NCI-H2081 (cell line): ENCODE measurements at places on chromosomes 3 and 15.

GRCh38 chr3:43966530-43966929 lies 275.2 kb upstream of the TOPAZ1 start:
- DNase-seq: no peak

DNA sequence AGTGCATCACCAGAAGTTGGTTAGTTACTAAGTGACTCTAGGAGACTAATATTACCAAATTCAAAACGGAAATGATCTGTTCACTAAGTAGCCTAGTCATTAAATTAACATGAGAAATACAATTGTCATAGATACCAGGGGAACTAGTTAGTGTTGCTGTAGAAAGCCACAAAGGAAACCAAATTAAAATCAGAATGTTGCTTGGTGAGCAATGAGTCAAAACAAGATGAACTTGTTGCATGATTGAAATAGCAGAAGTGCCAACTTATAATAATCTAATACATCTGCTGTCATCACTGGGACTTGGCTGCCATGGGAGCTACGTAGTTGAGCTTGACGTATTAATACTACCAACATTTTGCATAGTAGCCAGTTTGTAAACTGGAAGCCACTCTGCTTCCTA lies 458.1 kb downstream of the DIPK2A start:
- DNase-seq: no peak

- DNase-seq: no peak
These were observed 125.3 kb downstream of the SUCNR1 start for GRCh38 chr3:151998744-151999143.

GRCh38 chr3:171876680-171877147 lies 33.6 kb downstream of the TMEM212 start:
- DNase-seq: no peak

- DNase-seq: no peak
These were observed 238.7 kb downstream of the SV2B start for GRCh38 chr15:91338766-91339165.

- DNase-seq: peak; percentile 70
These were observed 63.5 kb downstream of the OTOL1 start for GRCh38 chr3:161560008-161560637.

DNA sequence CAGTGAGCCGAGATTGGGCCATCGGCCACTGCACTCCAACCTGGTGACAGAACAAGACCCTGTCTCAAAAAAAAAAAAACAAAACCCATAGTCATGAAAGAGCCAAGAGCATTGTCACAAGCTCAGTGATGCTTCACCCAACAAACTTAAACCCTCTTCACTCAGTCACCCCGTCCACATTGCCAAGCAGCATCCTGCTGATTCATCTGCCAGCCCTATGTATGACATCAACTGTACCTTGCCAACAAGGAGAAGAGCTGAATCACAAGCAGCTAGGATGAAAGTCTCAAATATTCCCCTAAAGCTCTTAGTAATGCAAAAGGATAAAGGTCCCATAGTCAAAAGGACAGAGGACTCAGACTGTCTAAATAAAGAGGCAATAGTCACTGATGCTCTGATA lies 90.0 kb downstream of the ANO10 start:
- no peak for DNase-seq

- DNase-seq: no peak
These were observed 18.9 kb upstream of the ALCAM start for GRCh38 chr3:105347625-105348302.

DNA sequence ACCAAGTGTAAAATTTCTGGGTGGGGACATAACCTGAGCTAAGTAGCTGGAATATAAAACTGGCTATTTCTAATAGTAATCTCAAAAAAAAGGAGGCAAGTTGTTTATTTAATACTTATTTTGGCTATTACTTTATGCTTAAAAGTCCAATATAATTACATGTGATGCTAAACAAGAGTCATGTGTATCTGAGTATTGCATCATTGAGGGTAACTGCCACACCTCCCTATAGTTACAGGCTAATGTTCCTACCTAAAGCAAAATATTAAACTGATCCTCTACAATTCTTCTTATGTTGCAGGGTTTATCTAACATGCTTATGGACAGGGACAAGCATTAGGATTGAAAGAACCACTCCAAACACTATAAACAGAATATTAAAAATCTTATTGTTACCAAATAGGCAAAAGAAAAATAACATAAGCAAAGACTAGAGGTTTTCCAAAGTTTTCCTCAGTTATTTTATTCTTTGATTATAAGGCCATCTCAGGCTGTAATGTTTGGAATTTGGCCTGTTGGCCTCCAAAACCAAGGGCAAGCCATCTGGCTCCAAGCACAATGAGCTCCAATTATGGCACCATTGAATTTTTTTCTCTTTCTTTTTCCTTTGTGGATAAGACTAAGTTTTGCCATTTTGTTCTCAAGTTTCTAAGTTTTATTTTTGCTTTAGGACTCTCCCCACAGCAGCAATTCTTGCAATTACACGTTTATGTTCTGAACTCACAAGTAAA lies 75.8 kb upstream of the ABI3BP start:
- no peak for DNase-seq

DNA sequence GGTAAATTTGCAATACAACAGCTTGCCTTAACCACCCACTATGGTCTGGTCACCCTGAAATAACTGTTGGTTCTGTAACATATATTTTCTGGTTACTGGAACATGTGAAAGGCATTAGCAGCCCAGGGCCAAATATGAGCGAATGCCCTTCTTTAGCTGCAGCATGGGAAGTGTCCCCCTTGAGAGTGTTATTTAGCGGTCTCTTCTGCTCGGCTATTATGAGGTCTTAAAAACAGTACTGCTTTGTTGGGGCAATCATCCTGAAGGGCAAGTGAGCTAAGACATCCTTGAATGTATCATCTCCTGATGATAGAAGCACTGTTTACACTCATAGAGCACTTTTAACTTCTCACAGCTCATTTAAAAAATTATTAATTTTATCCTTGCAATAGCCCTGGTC lies 90.2 kb downstream of the RYR3 start:
- DNase-seq: no peak
